ENCODE measurements at places on chromosomes 3 and 15. TPM values are rescaled to one million over a fixed set of nuclear protein-coding genes. Genes with fewer than 3 reads are reported as not detected.

The MST1 gene
- 15.1 TPM for total RNA-seq

The PLAAT1 gene
- 3.9 TPM for total RNA-seq

The SLC27A2 gene
- total RNA-seq, result not detected

The IL17RD gene
- 8.7 TPM for total RNA-seq

DNA sequence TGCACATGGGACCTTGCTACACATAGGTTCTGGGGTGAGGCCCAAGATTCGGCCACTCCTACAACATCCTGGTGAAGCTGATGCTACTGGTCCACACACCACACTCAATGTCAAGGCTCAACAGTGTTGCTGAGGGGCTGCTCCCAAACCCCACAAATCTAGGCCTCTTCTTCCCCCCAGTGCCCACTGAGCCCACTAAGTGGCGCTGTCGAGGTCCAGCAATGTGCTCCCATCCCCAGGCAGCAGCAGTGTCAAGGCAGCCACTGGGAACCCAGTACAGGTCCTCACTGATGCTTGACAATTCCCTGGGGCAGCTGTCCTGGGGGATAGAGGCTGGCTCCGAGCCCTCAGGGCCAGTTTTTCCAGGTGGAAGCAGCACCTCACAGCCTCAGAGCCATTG is 21.5 kb downstream of the SCN5A start:
- no peak for DNase-seq

DNA sequence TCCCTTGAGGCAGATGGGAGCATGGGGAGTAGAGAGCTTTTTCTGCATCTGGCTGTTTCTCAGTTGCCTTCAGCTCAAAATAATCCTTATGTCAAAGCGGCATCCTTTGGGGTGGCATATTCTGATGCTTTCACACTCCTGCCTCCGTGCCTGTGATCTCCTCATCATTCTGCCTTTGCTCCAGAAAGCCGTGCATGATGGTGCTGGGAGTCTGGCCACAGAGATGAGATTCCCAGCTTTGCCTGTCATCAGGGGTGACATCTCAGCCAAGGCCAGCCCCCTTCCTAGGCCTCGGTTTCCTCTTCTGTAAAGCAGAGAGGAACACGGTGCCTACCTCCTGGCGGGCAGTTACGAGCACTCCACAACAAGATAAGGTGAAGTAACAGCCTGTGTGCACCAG is 96.3 kb upstream of the ALDH1A3 start:
- DNase-seq, result no peak
